ENCODE measurements at places on chromosomes 13 and 19.

GRCh38 chr13:71613066-71613745, 253.8 kb downstream of the DACH1 start:
- no peak for DNase-seq

DNA sequence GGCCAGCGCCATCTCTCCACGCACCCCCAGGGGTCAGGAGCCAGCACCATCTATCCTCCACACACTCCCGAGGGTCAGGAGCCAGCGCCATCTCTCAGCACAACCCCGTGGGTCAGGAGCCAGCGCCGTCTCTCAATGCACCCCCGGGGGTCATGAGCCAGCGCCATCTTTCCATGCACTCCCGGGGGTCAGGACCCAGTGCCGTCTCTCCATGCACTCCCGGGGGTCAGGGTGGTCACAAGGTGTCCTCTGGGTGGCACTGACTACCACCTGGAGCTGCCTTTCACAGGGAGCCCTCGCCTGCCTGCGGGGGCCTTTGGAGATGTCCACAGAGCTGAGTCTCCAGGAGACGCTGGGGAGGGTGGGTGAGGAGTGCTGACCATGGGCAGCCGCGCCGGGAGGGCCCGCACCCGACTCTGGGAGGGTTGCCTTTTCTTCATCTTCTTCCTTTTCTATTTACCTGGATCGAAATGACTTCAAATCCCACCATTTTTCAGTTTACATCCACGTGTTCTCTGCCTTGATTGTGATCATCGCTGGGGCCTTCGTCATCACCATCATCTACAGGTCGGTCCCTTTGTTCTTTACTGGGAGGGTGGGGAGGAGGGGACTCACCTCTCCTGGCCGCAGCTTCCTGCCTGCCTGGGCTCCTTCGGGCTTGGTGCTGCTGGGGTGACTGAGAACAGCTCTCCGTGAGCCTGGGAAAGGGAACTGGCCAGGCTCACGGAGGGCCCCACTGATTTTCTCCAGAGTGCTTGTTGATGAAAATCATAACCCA, 19.1 kb downstream of the TEX29 start:
- no peak for DNase-seq

DNA sequence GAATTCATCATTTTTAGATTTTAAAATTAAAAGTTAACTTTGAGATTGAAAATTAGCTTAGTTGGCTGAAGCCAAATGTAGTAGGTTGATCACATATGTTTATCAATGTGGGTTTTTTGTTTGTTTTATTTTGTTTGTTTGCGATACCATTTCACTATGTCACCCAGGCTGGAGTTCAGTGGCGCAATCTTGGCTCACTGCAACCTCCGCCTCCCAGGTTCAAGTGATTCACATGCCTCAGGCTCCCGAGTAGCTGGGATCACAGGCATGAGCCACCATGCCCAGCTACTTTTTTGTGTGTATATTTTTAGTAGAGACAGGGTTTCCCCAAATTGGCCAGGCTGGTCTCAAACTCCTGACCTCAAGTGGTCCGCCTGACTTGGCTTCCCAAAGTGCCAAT, 665.7 kb upstream of the SLC10A2 start:
- no peak for DNase-seq

GRCh38 chr13:41061914-41062837, 867 bp downstream of the WBP4 start:
- no peak for DNase-seq

GRCh38 chr19:8484331-8484894, 18.0 kb downstream of the PRAM1 start:
- DNase-seq: no peak

GRCh38 chr13:113490496-113491417, at the start of gene DCUN1D2:
DCUN1D2 (minus strand) TSS chr13:113490711; CDS start chr13:113490669, 42 bp downstream.
- peak; percentile 88 for DNase-seq

DNA sequence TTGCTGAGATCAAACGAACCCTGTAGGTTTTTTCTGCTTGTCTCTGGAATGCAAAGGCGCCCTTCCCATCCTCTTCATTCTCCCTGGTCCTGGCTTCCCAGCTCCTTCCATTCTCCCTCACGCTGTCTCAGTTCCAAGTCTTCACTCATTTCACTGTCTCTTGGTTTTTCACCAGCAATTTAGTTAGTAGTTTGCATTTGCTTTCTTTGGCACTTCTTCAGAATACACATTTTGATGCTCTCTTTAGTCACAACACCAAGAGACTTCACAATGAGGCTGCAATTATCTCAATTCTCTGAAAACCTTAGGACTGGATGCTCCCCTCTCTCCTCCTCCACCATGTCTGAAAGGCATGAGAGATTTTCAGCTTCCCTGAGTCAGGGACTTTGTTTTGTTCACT, 470.7 kb downstream of the FGF14 start:
- no peak for DNase-seq

DNA sequence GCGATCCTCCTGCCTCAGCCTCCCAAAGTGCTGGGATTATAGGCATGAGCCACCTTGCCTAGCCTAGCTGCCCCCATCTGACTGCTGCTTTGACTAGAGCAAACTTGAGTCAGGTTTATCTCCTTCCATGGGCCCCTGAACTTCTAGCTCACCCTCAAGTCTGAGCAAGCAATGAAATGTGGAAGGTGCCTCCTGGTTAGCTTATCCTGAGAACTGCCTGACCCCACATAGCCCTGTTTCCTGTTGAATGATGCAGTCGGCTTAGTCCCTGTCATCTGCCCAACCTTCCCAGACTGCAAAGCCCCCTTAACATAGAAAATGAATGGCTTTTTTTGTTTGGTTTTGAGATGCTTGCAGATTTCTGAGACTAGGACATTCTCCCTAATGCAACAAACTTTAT, 8.9 kb upstream of the TMEM160 start:
- no peak for DNase-seq

GRCh38 chr19:8150998-8151766, 1.8 kb upstream of the FBN3 start:
- DNase-seq: no peak

- no peak for DNase-seq
Observed at GRCh38 chr19:57282011-57282643, 1.8 kb downstream of the ZNF460 start.

DNA sequence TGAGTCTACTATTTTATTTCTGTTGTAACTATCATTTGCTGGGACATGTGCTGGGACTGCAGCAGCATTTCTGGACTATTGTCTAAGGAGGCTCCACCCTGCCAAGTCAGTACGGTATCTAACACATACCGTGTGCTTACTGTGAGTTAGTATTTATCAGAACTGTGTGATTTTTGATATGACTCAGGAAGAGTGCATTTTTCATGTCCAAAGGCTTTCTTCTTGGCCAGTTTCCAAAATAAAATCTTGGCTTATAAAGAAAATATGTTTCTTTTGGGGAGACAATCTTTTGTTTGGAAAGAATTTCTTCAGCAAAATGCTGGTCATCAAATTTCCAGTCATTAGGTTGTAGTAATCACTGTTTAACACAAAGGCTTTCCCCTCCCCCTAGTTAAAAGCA, 11.6 kb downstream of the PARP4 start:
- no peak for DNase-seq

DNA sequence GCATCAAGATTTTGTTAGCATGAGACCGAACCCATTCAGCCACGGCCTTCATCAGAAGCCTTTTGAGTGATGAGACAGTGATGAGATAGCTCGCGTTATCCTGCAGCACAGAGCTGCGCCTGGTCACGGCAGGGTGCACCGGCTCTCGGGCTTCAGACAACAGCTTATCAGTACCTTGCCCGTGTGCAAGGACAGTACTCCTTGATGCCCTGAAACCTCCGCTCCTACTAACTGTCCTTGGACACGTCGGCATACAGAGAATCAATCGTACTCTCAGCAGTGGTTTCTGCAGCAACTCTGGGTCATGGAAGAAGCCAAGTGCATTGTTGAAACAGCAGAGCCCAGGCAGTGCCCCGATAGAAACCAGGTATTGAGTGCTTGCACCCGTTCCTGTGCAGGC, 40.7 kb downstream of the IRS2 start:
- no peak for DNase-seq

- no peak for DNase-seq
Observed at GRCh38 chr19:41233748-41234240, 14.8 kb downstream of the AXL start.

DNA sequence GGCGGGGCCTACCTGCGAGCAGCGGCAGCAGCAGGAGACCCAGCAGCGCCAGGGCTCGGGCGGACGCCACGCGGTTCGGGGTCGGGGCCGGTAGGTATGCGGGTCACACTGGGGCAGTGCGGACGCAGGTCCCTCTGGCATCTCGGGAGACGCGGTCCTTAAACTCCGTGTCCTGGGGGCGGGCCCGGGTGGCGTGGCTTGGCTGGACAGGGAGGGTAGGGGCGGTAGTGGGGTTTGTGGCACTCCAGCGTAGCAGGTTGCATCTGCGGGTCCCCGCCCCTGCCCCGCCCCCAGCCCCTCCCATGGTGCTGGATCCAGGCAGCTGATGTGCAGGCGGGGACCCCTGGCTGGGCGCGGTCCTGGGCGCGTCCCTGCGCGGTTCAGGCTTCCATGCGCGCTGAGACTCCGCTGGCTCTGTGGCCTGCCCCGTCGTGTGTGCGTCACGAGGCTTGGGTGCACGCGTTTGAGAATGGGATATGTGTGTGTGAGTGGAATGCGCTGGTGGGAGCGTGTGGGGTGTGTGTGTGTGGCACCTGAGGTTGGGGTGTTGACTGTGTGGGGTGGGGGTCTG, 96.1 kb downstream of the WTIP start:
- no peak for DNase-seq

GRCh38 chr13:99465454-99465853, 35.8 kb upstream of the TM9SF2 start:
- DNase-seq: peak; percentile 14

GRCh38 chr19:14150041-14150769, 13.8 kb upstream of the ASF1B start:
- no peak for DNase-seq

- DNase-seq: peak; percentile 74
Observed at GRCh38 chr13:24233351-24233901, 72.9 kb downstream of the SPATA13 start.

DNA sequence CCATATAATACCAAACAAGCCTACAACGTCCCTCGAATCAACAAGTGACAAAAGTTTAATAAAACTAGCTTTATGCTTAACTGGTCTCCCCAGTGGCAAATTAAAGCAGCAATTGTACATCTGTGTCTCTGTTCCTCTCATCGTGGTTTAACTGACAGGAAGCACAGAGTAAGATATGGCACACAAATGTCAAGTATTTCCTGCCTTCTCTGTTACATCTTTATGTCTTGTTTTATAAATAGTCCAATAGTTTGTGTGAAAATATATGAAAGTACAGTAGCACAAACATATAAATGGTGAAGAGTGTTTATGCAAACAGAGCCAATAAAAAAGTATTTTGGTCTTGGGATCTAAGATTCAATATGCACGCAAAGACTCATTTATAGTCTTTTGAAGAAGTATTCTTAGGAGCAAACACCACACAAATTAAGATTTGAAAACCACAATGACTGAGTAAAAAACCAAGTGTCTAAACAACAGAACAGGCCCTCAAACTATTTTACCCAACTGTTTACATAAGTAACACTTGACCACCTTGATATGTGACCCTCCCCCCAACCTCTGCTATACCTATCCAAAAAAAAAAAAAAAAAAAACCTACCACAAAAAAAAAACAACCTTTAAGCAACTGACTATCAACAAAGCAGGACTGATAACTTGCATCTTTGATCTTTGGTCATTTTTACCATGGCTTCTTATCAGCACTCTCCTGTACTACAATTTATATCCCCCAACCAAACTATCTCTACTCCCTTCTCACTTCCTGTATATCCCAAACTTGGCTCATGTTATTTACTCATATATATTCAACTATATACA, 14.0 kb downstream of the ELF1 start:
- no peak for DNase-seq

- DNase-seq: no peak
Observed at GRCh38 chr19:15463861-15464371, 428 bp downstream of the RASAL3 start.

DNA sequence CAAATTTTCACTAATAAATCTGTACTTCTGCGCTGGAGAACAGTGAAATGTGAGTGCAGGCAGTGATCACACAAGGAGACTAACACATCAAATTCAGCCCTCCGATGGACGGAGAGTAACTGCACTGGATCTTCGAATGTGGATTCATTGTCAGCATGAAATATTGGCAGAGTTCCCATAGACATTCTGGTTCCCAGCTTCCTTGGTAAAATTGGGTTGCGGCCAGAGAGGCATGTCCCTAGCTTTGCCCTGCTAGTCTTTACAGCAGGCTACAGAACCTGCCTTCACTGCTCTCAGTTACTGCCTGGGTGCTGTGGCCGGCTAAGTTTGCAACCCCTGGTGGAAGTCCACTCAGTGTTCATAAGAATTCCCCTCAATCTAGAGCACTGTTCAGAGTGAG, 32.3 kb upstream of the UQCRFS1 start:
- peak; percentile 86 for DNase-seq

GRCh38 chr19:19257137-19257536, 16.0 kb downstream of the TM6SF2 start:
- DNase-seq: no peak
